ENCODE measurements at places on chromosomes 13 and 19. TPM values are rescaled to one million over a fixed set of nuclear protein-coding genes. Genes with fewer than 3 reads are reported as not detected.

CA11 gene
- 6.2 TPM for total RNA-seq

STXBP2 gene
- total RNA-seq = 1.6 TPM

CADM4 gene
- 7.8 TPM for total RNA-seq

SHANK1 gene
- total RNA-seq = 12.1 TPM

TMEM190 gene
- total RNA-seq = not detected

ZNF507 gene
- total RNA-seq = 11.9 TPM

CCDC70 gene
- not detected for total RNA-seq

PPM1N gene
- 0.18 TPM for total RNA-seq

NLRP11 gene
- total RNA-seq = not detected

FAM216B gene
- 0.09 TPM for total RNA-seq

CEBPA gene
- 7.4 TPM for total RNA-seq

DNA sequence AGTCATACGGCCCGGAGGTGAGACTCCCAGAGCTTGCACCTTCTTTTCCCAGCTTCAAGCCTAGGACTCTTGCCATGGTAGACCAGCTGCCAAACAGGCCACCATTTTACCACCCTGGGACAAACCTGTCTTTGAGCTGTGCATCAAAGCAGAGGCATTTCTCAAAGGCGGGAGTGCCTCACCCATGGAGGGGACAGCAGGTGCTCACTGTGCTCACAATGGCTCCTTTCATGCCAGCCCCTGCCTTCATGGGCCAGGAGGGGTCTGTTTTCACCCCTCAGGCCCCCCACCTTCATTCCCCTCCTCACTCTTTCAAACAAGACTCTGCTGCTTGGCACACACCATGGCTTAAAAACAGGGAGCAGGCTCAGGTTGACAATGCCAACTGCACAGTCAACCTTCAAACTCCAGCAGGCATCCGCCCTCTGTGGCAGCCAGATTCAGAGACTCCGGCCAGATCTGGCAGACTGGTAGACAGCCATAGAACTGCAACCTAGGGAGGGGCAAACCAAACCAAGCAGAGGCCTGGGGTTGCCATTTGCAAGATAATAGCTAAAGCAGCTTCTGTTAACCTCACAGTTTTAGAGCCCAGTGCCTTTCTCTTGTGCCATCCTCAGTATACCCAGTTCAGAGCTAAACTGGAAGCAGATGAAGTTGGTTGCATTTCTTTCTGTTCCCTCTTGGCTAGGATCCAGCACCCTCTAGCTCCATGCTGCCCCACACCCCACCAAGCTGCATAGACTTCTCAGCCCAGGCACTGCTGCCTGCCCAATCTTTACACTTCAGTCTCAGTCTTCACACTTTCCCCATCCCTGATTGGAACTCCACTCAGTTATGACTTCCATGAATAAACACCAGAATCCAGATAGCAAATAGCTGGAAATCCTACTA is 93.9 kb upstream of the SPATA13 start:
- H3K27me3 ChIP-seq = no peaks in the 10 kb centered on the region
- H3K4me1 ChIP-seq = peaks cover 10% of the 10 kb centered on the region
- DNase-seq = no peak
- H3K27ac ChIP-seq = no peak overlapping the region
- no peak overlapping the region for H3K4me3 ChIP-seq
- no peaks in the 10 kb centered on the region for H3K36me3 ChIP-seq

DNA sequence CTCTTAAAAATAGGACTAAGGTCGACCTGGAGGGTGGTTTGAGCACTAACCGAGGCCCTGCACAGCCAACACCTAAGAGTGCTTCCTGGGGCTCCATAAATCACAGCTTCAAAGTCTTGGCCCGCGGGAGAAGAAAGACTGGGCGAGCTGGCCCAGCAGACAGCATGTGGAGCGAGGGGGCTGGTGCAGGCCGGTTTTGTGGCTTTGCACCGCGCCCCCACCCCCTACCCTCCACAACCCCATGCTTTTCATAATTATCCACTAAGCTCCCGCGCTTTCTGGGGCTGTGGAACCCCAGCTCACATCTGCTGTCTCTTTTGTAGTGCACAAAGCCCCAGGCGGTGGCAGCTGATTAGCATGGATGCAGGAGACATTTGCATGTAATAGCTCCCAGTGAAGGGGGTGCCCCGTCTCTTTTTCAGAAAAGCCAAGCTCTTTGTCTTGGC is 17.1 kb downstream of the CARM1 start:
- no peaks in the 10 kb centered on the region for H3K27me3 ChIP-seq
- H3K36me3 ChIP-seq = no peaks in the 10 kb centered on the region

- H3K27ac ChIP-seq = no peak overlapping the region
- peaks cover 20% of the 10 kb centered on the region for H3K4me1 ChIP-seq
- H3K4me3 ChIP-seq = no peak overlapping the region
Measured at GRCh38 chr13:48510698-48511097, 22.2 kb downstream of the RCBTB2 start.

DNA sequence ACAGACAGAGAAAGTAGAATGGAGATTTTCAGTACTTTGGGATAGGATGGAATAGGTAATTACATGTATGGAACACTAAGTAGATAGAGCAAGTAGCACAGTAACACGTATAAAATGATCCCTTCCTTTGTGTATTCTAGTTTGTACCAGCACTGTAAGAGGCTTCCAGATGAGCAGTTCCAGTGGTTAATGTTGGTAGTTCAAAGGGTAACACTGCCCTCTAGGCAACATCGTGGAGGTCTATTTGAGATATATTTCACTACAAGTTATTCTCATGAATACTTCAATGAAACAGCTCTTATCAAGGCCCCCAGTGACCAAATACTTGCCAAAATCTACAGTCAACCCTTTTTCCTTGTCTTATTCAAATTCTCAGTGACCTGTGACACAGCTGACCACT is 13.5 kb upstream of the ZNF563 start:
- H3K27me3 ChIP-seq = no peaks in the 10 kb centered on the region
- no peak for DNase-seq
- H3K4me1 ChIP-seq = no peaks in the 10 kb centered on the region

- no peaks in the 10 kb centered on the region for H3K4me1 ChIP-seq
- no peak overlapping the region for H3K27ac ChIP-seq
- H3K27me3 ChIP-seq = no peaks in the 10 kb centered on the region
- no peak for DNase-seq
- H3K36me3 ChIP-seq = peaks cover under 1% of the 10 kb centered on the region
Measured at GRCh38 chr19:15154002-15154612, 46.7 kb downstream of the NOTCH3 start.

GRCh38 chr13:98801626-98802418 is 49.4 kb upstream of the SLC15A1 start:
- H3K27me3 ChIP-seq = no peaks in the 10 kb centered on the region
- peaks cover 67% of the 10 kb centered on the region for H3K36me3 ChIP-seq
- H3K27ac ChIP-seq = no peak overlapping the region
- no peak overlapping the region for H3K4me3 ChIP-seq
- no peak for DNase-seq

DNA sequence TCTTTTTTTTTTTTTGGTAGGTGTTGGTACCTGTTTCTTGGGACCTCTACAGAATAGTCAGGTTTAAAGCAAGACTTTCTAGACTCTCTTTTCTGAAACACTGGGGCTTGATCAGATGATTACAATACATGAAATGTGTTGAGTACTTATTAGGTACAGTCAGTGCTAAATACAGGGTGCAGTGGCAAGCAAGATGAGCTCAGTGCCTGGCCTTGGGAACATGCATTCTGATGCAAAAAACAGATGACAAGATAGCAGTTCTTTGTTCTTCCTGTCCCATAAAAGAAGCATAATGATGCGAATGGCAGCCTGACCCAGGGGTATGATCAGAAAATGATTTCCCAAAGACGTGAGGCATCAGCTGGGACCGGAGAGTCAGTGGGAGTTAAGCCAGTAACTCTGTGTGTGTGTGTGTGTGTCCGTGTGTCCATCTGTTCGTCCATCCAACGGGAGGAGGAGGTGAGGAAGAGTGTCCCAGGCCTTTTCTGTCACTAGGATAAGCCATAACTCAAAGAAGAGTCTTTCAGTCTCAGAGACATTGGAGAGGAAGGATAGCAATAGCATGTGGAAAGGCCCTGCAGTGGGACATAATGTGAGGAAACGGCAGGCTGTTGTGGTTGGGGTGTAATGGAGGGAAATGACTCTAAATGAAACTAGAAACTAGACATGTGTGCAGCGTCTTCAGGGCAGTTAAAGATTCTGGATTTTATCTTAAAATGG is 32.2 kb downstream of the SLAIN1 start:
- no peak for DNase-seq
- no peaks in the 10 kb centered on the region for H3K4me1 ChIP-seq
- H3K4me3 ChIP-seq = no peak overlapping the region
- H3K27me3 ChIP-seq = no peaks in the 10 kb centered on the region

DNA sequence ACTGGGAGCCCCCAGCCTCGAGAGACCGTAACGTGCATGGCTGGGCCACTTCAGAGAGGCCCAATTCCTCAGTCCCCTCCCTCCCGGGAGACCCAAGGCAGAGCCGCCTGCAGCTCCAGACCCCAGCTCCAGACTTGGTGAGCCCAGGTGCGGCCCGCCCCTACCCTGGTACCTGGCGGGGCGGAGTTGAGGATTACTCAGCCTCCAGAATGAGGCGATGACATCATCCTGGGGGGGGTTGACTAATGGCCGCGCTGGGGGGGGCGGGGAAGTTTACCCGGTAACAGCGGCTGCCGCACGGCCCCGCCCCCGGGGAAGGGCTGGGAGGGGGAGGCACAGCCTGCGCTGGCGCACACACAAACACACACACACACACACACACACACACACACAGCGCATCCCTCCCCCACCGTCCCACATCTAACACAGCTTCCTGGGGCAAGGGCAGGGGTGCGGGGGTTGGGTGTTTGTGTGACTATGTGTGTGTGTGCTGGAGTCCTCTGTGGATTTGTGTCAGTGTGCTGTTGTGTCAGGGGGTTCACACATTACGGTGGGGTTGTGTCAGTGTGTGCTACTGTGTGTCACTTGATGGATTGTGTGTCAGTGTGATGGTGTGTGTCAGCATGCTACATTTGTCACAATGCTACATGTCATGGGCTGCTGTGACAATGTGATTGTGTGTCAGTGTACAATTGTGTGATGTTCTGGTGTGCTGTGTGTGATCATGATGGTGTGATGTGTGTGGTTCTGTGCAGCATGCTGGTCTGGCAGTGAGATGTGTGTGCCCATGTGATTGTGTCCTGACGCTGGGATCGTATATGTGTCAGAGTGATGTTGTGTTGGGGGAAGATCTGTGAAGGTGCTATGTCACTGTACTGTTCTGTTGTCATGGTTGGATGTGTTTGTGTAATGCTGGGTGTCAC is 10.3 kb upstream of the BBC3 start:
- H3K27ac ChIP-seq = no peak overlapping the region
- no peaks in the 10 kb centered on the region for H3K36me3 ChIP-seq
- peaks cover 49% of the 10 kb centered on the region for H3K27me3 ChIP-seq

- DNase-seq = peak; percentile 38
- H3K27ac ChIP-seq = no peak overlapping the region
- H3K4me1 ChIP-seq = peaks cover 52% of the 10 kb centered on the region
Measured at GRCh38 chr19:17948931-17949930, 16.4 kb downstream of the CCDC124 start.
